ENCODE measurements at places on chromosomes 4 and X. TPM values are rescaled to one million over a fixed set of nuclear protein-coding genes. Genes with fewer than 3 reads are reported as not detected.

- DNase-seq, result no peak
Measured at GRCh38 chrX:133468051-133468450, 52.8 kb upstream of the GPC4 start.

- no peak for DNase-seq
Measured at GRCh38 chr4:77025643-77026321, 50.0 kb downstream of the CCNI start.

DNA sequence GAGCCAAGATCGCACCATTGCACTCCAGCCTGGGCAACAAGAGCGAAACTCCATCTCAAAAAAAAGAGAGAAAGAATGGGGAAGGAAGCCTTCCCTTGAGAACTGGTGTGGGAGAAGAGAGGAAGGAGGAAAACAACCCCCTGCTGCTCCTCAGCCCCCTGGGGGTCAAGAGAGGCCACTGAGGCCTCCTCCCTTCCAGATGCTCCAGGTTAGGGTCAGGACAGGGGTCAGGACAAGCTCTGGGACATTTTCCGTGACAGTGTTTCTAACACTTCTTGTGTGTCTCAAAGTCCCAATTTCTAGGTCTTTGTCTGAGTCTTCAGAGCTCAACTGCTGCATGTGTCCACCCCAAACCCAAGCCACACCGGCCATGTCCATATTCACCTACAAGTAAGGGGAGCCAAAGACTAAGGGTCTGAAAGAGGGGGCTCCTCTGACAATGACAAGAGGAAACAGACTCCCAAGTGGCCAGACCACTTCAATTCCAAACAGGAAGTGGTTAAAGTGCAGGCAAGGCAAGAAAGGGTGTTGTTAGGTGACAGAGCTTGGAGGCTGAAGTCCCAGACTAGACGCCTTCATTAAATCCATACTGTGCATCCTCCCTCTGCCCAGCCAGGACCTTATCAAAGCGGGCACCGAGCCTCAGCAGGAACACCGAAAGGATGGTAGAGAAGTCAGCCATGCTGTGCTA, 8.3 kb downstream of the L1CAM start:
- no peak for DNase-seq

DNA sequence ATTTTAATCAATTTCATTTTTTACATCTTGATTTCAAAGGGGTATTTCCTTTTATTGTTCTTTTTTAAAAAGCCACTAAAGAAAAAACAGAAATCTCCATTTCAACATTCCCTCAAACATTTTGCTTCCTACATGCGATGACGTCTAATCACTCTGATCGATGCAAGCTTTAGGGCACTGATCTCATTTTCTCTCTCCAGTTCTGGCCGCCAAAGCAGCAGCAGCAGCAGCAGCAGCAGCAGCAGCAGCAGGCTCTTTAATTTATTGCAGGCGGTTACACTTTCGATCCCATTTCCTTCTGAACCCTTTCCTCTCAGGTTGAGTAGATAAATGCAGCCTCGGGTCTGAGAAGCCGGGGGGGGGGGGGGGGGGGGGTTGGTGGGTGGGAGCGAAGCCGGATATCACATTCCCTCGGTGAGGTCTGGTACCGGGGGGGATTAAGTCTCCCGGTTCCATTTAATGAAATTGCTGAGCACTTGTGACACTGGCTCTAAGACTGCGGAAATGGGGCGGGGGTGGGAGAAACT, 3.4 kb upstream of the PCDH7 start:
- DNase-seq, result no peak

GRCh38 chrX:154138857-154139256, 5.2 kb upstream of the OPN1LW start:
- DNase-seq, result no peak

DNA sequence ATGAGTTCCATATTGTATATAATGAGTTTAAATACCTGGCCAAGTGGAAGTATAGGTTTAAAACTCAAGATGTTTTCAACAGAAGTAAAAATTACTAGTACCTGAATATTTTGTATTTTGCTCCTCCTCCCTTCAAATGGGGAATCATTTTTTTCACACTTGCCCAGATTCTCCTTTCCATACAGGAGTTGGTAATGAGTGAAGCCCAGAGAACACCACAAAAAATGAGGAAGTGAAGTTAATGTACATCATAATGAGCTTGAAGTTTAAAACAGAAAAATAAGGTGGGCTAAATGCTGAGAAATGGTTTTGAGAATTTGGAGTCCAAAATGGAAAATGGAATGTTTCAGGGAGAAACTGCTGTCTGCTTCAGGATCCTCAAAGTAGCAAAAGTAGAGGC, 364.8 kb upstream of the EMCN start:
- DNase-seq, result no peak

DNA sequence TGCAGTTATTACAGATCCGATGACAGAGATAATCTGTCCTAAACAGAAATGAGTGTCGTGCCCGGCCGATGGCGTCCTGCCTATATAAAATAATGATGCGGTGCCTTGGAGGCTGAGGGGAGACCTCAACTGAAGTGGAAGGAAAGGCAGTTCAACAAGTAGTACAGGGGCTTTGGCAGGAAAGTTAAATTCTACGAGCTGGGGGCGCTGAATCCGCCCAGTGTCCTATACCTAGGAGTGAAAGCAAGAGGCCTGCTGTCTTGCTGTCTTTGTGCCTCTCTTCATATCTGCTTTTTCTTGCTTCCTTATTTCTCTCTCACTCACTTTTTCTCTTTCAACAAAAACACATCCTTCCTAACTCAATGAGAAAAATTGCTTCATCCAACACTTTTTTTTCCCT, 82.2 kb upstream of the PRPS2 start:
- no peak for DNase-seq

GRCh38 chr4:141971869-141972268, 335.5 kb downstream of the IL15 start:
- no peak for DNase-seq

- no peak for DNase-seq
Measured at GRCh38 chr4:154414371-154414770, 77.2 kb downstream of the DCHS2 start.

GRCh38 chr4:7938609-7939376, 868 bp downstream of the AFAP1 start:
- peak; percentile 16 for DNase-seq

- no peak for DNase-seq
Measured at GRCh38 chr4:19729886-19730651, 521.6 kb upstream of the SLIT2 start.

DNA sequence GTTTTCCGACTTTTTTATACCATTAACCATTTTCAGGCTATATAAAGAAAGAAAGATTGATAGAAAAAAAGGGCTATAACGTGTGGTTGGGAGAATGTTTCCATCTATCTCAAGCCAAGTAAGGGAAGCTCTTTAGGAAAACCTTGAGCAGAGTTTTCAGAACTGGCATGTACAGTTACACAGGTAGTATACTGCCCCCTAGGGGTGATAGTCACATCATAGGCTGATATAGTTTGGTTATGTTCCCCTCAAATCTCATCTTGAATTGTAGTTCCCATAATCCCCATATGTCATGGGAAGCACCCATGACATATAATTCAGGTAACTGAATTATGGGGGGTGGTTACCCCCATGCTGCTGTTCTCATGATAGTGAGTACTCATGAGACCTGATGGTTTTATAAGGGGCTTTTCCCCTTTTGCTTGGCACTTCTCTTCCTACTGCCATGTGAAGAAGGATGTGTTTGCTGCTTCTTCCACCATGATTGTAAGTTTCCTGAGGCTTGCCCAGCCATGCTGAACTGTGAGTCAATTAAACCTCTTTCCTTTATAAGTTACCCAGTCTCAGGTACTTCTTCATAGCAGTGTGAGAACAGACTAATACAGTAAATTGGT, 186.8 kb downstream of the TMA16 start:
- DNase-seq, result peak; percentile 65

DNA sequence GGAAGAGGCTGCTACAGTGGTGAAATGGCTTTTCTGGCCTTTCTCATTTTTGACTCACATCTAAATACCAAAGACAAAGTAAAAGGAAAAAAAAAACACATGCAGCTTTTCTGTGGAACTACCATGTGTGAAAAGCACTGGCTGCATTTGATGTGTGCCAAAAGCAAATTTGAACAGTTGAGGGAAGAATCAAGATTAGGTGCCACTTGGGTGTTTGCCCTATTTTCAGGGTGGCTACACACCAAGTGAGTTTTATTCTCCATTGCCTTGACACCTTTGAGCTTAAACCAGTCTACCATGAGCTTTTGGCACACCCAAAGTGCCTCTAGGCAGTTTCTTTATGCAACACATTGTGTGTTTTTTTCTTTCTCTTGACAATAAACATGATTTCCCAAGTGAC, 423.9 kb downstream of the FAM133A start:
- DNase-seq, result no peak

GRCh38 chrX:142233400-142233799, 28.3 kb upstream of the MAGEC2 start:
- DNase-seq, result no peak

DNA sequence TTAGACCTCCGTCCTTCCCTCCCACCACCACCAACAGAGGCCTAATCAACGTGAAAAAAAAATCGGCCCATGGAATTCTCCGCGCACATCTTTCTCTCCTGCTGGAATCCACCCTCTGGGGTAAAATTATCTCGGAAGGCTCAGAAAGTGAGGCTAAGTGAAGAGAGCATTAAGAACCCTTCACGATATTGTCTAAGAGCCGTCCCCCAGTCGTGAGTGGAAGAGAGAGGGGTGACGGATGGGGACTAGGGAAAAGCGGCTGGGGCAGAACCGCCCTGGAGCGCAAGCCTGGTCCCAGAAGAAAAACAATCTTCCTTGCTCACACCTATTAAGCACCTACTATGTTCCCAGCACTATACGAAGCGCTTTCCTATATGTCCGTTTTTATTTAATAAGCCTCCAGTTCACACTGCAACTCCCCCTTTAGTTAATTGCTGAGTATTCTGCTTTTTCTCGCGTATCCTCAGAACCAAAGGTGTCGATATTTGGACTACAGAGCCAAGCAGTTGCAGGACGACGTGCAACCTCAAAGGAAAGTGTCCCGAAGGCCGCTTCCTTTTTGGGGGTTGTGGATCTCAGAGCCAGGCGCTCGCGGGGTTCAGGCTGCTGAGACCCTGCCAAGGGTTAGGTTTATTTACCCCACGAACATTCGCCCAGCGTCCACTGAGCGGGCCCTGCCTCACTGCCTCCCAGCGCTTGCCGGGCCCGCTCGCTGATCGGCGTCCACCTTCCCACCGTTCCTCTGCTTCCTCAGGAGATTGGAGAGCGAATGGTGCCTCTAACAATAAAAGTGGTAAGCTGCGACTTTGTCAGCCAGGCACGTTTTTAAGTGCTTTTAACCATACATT, 889 bp downstream of the MGARP start:
- DNase-seq, result peak; percentile 14

DNA sequence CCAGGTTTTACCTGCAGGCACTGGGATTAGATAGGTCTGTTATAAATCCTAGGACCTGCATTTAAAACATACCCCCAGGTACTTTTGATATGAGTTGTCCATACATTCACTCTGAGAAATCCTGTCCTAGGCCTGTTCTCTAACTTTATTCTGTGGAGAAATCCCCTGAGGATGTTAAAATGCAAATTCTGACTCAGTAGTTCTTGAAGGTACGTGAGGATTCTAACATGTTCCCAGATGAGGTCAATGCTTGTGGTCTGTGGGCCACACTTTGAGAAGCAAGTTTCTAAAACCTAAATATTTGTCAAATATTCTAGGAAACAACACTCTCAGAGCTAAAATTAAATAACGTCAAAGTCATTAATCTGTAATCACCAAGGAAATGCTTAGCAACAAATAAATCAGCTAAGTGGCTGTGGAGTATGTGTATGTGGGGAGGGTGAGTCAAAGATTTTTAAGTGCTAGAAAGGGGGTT, 101.3 kb upstream of the MAGEB16 start:
- no peak for DNase-seq

DNA sequence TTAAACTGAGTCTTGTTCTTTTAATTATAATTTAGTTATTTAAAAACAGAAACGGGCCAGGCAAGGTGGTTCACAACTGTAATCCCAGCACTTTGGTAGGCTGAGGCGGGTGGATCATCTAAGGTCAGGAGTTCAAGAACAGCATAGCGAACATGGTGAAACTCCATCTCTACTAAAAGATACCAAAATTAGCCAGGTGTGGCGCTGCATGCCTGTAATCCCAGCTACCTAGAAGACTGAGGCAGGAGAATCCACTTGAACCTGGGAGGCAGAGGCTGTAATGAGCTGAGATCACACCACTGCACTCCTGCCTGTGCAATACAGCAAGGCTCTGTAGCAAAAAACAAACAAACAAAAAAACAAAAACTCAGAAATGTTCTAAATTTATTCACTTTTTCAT, 852.9 kb downstream of the TECRL start:
- no peak for DNase-seq

The STAP1 gene
- 3.9 TPM for total RNA-seq

The PNMA6A gene
- not detected for total RNA-seq

The PSAPL1 gene
- not detected for total RNA-seq

The CFI gene
- total RNA-seq, result not detected

The TMPRSS11F gene
- not detected for total RNA-seq

The MAGEB17 gene
- not detected for total RNA-seq

The IL15 gene
- 6.1 TPM for total RNA-seq

The NDST3 gene
- total RNA-seq, result not detected

The PRDM8 gene
- 19.8 TPM for total RNA-seq
